GM13976 (cell line): ENCODE measurements at places on chromosomes 12 and 14.

GRCh38 chr14:102805371-102805891 lies 28.2 kb downstream of the TRAF3 start:
- no peak for DNase-seq

DNA sequence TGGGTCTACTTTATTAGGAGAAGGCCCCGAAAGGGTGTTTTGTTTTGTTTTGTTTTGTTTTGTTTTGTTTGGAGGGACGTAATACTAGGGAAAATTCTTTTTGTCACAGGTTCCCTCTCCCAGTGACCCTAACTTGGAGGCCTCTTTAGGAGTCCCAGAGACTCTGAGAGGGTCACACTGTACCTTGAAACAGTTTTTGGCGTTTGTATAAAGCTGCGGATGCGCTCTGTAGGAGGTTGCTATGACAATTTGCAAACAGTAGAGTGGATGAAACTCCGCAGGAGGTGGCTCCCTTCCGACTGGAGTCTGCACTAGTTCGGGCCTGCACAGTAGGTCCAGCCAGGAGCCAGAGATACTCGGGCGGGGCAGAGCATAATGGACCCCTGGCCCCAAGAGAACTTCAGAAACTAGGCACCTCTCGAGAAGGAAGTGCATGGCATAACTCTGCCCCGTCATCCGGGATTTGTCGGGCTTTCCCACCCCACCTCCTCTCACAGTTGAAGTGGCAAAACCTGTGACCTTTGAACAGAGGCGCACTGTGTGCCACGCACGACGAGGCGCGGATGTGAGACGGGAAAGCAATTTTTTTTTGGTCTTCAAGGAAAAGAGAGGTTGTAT lies 1.3 kb upstream of the DYRK2 start:
- DNase-seq = no peak

DNA sequence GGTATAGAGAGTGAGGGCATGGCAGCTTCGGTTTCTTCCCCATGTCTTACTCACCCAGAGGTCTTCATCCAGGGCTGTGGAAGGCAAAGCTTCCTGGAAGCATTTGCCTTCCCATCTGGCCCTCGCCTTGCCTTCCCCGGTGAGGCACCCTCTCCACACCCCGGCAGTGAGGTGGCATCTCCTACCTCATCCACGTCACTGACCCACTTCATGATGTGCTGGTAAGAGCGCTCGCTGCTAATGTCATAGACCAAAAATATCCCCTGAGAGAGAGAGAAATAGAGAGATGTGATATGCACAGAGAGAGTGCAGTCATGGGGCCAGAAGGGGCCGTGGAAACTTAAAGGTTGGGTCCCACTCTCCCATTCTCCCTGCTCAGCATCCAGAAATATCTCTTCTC lies 8.3 kb upstream of the GPX2 start:
- DNase-seq = no peak

DNA sequence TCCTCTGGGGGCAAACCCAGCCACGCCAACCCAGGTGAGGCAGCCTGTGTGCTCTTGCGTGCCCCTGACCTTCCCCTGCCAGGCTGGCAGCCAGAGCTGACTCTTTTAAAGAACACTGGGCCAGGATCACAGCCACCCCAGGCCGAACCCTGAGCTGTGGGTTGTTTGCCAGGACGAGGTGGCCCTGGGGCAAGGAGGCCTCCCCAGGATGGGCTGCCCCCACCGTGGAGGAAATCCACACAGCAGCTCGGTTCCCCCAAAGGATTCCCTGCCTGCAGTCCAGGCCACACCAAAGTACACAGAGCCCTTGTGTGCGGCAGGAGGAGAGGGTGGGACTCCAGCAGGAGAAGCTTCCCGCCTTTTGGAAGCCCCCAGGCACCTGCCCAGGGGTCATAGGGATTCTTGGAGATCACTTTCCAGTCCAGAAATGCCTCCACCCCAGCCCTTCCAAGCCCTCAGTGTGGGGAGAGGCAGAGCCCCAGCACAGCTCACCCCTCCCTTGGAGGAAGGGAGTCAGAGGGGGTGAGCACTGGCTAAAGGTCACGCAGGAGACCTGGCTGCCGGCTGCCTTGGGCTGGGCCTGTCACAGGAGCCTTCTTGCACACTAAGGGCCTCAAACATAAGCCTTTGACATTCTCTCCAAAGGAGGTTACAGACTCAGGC lies 115.6 kb downstream of the CALM1 start:
- DNase-seq = no peak

GRCh38 chr14:92501891-92502351 lies 11.7 kb upstream of the RIN3 start:
- DNase-seq = no peak

DNA sequence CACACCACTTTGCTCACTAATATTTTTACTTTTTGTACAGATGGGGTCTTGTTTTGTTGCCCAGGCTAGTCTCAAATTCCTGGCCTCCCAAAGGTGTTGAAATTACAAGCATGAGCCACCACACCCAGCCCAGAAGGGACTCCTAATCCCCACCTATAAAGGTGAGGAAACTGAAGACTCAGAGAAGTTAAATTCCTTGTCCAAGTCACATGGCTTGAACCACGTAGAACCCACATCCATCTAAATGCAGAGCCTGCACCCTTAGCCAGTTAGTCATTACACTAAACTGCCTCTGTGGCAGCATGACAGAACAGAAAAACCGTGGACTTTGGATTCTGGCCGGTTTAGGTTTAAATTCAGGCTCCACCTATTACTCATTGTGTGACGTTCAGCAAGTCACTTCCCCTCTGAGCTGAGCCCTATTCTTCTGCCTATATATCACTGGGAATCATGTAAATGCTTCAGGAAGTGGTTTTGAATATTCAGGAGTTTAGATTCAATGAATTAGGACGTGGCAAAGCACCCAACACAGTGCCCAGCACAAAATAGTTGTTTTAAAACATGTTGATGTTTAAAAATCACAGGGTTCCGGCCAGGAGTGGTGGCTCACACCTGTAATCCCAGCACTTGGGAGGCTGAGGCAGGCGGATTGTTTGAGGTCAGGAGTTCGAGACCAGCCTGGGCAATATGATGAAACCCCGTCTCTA lies 3.0 kb upstream of the CORO1C start:
- DNase-seq = no peak

GRCh38 chr12:6198556-6198955 lies 1.6 kb upstream of the CD9 start:
- DNase-seq = no peak

DNA sequence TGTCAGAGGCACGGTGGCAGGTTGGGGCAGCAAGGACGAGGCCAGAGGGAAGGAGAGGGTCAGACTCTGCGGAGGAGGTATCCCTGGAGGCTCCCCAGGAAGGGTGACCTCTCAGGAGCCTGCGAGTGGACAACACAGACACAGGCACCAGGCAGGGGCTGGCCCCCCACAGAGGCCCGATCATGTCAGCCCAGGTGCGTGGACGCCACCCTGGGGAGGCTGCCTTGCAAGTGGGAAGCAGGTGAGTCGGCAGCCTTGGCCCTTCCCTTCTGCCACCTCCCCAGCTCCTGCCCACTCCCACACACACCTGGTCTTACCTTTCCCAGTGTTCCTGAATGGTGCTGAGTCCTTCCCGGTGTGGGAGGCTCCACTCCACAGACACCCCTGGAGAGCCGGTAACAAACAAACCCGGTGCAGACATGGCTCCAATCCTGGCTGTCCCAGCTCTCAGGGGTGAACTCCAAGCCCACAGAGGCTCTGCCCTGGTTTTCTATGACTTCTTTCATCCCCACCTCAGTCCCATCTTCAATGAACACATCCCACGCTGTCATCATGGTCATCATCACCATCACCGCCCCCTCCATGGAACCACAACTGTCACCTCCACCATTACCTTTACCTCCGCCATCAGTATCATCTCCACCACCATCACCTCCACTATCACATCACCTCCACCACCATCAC lies 5.2 kb downstream of the ZBTB42 start:
- no peak for DNase-seq

DNA sequence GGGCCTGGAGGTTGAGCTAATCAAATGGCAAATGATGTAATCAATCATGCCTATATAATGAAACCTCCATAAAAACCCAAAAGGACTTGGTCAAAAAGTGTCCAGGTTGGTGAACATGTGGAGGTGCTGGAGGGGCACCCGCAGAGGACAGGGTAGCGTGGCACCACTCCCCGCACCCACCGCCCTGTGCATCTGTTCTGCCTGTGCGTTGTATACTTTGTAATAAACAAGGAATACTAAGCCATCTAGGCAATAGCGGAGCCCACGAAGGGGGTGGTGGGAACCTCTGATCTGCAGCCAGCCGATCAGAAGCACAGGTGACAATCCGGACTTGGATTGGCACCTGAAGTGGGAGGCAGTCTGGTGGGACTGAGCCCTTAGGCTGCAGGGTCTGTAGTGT lies 75.8 kb upstream of the GPR68 start:
- DNase-seq = no peak

- no peak for DNase-seq
These were observed 16.7 kb downstream of the OSBPL8 start for GRCh38 chr12:76542908-76543307.

GRCh38 chr14:68377459-68377858 lies 415.4 kb downstream of the ZFP36L1 start:
- no peak for DNase-seq

GRCh38 chr14:75823334-75823733 lies 158.5 kb downstream of the TGFB3 start:
- DNase-seq = no peak

DNA sequence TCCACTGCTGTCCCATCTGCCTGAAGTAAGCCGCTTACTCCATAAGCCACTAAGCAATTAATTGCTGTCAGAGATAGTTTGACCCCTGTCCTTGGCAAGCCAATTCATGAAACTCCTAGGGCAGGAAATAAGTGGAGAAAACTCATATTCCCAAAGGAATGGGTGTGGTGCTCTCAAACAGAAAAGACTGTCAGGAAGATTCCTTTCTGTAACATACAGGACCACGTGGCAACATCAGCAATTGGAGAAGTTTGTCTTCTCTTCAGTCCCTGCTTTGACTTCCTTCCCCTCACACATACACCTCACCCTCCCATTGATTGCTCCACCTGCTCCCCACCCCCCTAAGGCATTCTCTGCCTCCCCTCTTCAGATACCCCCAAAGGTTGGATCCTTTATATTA lies 36.2 kb upstream of the MDM1 start:
- DNase-seq = no peak

DNA sequence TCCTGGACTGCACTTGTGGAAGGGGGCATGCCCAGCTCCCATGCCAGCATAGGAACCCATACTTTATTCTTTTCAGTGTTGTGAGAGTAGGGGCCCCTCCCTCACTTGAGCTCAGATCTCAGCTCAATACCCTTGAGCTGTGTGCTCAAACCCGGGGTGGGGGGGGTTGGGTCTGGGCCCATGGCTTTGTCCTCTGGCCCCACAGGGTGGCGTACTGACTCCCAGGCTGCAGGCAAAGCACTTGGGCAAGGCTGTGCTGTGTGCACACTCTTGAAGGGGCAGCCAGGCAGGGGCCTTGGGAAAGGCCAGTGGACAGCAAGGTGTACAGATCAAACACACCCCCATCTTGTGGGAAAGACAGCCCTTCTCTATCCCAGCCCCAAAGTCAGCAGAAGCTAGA lies 81.8 kb downstream of the WIF1 start:
- no peak for DNase-seq

GRCh38 chr12:52526511-52526951 lies 6.3 kb upstream of the KRT5 start:
- DNase-seq = no peak

DNA sequence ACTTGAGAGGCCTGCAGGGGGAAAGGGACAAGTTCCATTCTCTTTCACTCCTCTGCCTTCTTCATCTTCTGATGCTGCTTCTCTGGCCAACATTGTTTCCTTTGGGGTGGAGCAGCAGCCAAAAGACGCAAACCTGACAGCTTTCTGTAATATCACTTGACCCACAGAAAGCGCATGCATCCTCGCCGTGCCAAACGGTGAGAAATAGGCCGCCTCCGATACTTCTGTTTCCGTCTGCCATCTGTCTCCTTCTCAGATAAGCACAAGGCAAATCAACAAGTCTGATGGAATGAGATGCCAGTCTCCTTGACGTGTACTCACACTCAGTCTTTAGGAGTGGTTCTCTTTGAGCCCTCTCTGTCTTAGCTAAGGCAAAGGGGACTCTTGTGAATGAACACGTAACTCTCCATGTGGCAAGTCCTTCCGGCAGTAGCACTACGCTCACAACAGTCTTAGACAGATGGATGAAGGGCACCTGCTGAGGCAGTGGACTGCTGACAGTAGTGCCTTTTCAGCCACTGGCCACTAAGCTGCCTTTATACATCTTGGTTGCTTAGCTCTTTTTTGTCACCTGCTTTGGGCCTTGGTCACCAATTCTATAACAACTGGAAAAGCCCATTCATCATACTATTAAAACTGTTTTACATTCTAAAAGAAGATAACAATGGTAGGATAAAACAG lies 214.1 kb downstream of the FBXL14 start:
- no peak for DNase-seq

GRCh38 chr12:6967651-6968100 lies 2.8 kb downstream of the PHB2 start:
- no peak for DNase-seq

GRCh38 chr12:6603095-6603567 lies 4.0 kb downstream of the CHD4 start:
- DNase-seq = no peak

DNA sequence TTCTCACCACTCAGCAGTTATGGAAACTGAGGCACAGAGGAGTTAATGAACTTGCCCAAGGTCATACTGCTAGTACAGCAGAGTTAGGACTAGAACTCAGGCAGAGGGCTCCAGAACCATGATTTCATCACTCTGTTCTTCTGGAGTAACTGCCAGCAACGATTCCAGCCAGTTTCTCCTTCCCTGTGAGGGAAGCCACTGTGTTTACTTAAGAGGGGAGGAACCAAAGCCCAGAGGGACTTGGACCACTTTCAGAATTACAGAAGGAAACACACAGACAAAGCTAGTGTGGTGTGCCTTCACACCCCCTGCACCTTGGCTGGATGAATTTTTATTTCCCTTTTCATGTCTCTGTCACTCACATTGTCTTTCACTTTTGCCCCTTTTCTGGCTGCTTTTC lies 398.2 kb downstream of the DPF3 start:
- DNase-seq = no peak

- DNase-seq = no peak
These were observed 98.6 kb downstream of the C12orf50 start for GRCh38 chr12:87930627-87931026.

DNA sequence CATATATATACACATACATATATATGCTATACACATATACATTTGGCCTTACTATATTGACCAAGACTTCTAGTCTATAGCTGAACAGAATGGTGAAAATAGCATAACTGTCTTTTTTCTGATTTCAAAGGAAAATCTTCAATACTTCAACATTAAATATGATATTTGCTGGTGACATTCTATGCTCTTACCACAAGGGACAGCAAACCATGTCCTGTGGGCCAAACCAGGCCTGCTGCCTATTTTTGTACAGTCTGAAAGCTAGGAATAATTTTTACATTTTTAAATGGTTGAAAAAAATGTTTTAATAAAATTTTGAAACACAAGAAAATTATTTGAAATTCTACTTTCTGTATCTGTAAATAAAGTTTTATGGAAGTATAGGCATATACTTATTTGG lies 63.6 kb downstream of the EML5 start:
- no peak for DNase-seq

- DNase-seq = no peak
These were observed 4.7 kb upstream of the HAL start for GRCh38 chr12:96000858-96001257.

- no peak for DNase-seq
These were observed 156.3 kb downstream of the MSRB3 start for GRCh38 chr12:65434737-65435136.

GRCh38 chr14:23129759-23130316 lies 10.8 kb upstream of the CEBPE start:
- no peak for DNase-seq
